Inflammatory macrophage treated with lipopolysaccharide for 1 hour (primary cell): ENCODE measurements at places on chromosomes 1 and 21.

DNA sequence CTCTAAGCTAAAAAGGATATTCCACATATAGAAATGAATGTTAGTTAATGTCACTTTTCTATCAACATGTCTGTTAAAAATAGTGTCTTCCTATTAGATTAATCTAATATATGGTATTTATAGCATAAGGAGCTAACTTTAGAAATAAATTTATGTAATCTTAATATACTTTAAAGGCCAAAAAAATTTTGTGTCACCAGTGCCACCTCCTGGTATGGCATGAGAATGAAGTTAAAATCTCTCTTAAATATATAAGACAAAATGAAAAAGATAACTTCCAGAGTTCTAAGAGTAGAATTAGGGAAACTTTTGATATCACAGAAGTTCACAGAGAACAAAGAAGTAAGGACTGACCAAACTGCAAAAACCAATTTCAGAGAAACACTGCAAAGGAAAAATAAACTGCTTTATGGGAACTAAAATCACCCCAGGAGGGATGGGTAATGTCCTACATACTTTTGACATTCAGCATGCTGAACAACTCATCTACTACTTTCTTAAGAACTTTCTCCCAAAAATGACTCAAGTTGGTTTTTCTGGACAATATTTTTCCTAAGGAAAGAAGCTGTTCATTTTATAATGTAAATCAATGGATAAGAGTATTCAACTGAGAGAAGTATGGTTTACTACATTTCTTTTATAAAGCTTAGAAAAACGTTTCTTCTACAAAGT lies 82.8 kb downstream of the TRIM33 start:
- DNase-seq: peak; percentile 8

DNA sequence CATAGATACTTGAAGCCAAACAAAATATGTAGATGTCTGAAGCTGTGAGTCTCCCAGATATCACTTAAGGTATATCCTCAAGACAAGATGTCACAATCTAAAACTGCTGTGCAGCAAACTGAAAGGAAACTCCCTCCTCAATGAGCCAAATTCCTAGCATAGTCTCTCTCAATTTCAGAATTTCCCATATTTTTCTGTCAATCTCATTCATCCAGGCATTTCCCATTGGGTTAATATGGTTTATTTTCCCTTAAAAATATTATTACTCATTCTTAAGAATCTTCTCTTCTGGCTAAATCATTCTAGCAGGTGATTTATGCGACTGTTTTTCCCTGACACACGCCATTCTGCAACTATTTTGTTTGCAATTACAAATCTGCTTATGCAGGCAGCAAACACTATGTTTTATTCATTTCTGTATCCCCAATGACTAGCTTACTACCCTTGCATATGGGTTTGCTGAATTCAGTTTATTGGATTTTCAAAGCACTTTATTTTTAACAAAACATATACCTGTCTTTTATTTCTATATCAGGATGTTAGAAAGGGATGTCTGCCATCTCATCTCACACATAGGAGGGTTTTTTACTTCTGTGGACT lies 69.9 kb downstream of the TNFSF4 start:
- no peak for DNase-seq

- no peak for DNase-seq
Measured at GRCh38 chr21:19197950-19198349, 794.4 kb upstream of the TMPRSS15 start.

DNA sequence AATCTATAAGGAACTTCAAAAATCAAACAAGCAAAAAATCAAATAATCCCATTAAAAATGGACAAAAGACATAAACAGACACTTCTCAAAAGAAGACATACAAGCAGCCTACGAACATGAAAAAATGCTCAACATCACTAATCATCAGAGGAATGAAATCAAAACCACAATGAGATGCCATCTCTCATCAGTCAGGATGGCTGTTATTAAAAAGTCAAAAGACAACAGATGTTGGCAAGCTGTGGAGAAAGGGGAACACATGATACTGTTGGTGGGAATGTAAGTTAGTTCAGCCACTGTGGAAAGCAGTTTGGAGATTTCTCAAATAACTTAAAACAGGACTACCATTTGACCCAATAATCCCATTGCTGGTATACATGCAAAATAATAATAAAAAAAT lies 226.4 kb downstream of the S1PR1 start:
- DNase-seq: no peak

DNA sequence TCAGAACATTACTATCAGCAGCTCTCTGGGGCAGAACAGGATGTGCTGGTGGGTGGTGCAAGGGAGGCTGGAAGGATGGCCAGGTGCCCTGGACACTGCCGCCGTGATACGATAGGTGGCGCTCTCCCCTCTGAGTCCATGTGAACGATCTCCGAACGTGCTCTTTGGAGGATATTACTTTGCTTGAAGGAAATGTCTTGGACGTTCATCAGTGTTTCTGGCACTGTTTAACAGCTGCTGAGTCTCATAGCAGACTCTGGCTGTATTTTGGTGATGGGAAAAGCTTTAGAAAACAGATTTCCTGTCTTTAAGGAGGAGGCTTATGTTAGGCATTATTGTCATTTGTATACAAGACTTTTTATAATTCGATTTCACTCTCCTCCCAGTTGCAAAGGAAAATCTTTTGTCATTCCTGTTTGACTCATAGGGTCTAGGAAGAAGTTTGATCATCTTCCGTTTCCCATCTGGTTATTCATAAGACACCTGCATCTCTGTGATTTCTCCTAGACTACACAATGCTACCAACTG lies 386.2 kb upstream of the ADGRL2 start:
- peak; percentile 47 for DNase-seq

DNA sequence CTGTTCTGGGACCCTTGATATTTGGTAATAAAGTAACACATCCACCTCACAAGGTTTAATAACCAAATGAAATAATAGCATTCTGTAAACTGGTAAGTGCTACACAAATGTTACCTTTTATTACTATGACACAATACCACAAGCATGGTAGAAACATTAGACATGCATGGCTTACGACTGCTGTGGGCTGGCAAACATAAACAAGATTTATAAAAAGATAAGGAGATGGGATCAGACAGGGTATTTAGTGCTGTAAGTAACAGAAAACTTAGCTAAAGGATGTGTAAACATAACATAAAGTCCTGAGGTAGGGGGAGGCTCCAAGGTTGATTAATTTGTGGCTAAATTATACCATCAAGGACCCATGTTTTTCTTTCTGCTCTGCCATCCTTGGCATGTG lies 212.6 kb downstream of the BARHL2 start:
- DNase-seq: no peak
